ENCODE measurements at places on chromosomes 1 and 21. TPM values are rescaled to one million over a fixed set of nuclear protein-coding genes. Genes with fewer than 3 reads are reported as not detected.
A peak's percentile ranks its signal among the peaks of the same experiment; 100 is the strongest.

DNA sequence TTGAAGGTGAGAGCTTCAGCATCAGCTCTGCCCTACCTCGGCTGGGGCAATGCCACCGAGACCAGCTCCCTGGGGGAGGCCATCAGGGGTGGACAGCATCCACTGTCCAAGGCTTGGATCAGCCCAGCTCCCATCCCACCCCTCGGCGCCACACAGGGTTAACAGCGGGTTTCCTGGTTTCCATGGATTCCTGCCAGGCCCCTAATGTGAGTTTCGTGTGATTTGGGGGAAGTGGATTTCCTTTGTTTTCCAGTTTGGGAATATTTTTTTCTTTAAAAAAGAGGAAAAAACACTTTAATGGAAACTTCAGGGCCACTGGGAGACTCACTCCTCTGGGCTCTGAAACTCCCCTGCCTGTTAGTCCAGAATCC lies 34.3 kb downstream of the CASZ1 start:
- no peak for DNase-seq

- DNase-seq, result no peak
Measured at GRCh38 chr1:29708796-29709703, 472.7 kb downstream of the PTPRU start.

Gene RIMS3
- 6.9 TPM for total RNA-seq

DNA sequence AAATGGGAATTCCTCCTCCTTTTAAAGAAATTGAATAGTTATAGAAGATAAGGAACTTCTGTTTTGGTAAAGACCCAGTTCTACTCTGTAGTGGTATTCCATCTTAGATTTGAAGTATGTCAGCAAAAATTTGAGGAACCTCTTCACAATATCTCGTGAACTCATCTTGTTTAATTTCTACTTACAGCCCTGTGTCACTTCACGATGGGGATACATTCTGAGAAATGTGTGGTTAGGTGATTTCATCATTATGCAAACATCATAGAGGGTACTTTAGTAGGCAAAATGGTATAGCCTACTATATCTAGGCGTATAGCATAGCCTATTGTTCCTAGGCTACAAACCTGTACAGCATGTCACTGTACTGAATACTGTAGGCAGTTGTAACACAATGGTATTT lies 36.0 kb downstream of the ALG6 start:
- no peak for DNase-seq

DNA sequence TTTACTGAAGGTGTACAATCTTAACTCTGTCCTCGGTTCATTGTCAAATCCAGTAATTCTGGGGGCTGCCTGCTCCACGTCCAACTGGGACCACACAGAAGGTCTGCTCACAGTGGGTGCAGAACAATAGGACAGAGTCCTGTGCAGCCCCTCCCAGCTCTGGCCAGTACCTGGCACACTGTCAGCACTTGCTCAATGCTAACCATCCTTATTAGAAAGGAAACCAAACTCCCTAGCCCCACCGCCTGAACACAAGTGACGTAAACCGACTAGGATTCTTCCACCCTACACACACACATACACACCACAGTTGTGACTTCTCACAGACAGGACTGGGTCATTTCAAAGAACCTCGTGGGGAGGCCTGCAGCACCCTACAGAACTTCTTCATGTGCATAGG lies 5.2 kb downstream of the BCAR3 start:
- no peak for DNase-seq

- DNase-seq, result peak; percentile 77
Measured at GRCh38 chr1:27366411-27367159, at the start of gene MAP3K6. TSS of gene MAP3K6 (minus strand) at chr1:27366961. CDS start at chr1:27366597, 364 bp downstream.

GRCh38 chr1:37453647-37454046 lies 20.7 kb upstream of the ZC3H12A start:
- DNase-seq, result no peak

Gene PTAFR
- total RNA-seq, result 1.1 TPM

DNA sequence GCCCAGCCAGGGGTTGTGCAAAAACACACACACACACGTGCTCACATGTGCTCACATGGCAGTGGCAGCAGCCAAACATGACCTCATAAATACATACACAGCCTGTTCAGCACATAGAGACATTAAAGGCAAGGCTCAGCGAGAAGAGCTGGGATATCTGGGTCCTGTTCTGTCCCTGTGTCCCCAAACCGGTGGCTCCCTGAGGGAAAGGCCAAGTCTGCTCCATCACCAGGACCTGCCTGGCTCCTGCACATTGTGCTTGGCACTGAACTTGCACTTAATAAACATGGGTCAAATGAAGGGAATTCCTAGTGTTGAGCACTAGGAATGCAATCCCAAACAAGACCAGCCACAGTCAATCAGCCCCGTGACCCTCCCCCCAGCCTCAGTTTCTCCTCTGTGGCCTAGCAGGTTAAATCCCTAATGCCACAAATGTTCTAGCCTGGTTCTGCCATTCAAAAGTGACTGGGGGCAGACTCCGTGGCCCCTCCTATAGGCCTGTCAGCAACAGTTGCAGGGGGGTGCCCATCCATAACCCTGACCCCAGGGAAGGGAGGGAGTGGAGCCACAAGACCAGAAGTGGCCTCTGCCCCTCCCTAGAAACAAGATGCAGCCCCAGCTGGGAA lies 160.9 kb upstream of the VAMP3 start:
- no peak for DNase-seq

DNA sequence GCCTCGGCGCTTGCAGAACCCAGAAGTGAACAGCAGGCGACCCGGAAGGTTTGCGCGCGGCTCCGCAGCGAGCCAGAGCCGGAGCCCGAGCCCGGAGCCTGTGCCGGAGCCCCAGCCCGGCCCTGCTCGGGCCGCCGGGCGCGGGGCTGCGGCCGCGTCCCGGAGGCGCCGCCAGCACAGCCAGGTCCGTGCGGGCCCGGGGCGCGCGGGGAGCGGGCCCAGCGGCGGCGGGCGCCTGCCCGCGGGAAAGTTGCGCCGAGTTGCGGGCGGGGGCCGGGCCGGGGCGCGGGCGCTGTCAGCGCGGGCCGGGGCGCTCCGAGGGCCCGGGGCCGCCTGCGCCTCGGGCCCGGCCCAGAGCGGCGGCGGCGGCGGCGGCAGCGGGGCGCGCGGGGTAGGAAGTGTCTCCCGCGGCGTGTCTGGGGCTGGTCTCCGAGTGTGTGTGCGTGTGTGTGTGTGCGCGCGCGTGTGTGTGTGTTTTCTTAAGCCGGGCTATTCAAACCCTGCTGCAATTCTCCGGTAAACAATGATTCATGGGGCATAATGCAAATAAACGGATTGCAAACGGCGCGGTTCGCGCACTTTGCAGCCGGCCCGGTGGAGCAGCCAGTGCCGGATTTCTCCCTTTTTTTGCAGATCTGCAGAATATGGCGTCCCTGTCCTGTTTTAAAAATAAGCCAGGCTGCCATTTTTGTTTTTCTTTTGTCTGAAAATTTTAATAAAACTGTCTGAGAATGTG lies at the start of gene ZNF362:
ZNF362 (plus strand) TSS at position 22 of the 736 bp plus-strand sequence. CDS start 14,083 bp downstream, outside the sequence.
- DNase-seq, result peak; percentile 83

DNA sequence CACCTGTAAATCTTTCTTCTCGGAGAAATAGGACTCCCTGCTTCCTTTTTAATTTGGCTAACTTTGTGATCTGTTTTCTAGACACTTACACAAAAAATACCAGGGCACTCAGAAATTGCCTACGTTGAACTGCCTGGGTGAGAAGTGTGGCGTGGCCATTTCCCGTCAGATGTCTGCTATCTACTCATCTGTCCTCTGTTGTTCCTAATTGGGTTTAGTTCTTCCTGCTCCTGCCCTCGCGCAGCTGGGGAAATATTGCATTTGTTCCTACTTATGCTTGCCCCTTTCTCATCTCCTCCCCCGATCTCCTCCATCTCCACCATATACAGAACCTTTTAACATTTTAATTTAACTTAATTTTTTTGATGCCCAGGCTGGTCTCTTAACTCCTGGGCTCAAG lies 55.1 kb downstream of the CD58 start:
- no peak for DNase-seq

GRCh38 chr1:29282135-29282923 lies 46.0 kb downstream of the PTPRU start:
- DNase-seq, result no peak

- no peak for DNase-seq
Measured at GRCh38 chr21:8991088-8991907, 1530.1 kb upstream of the TPTE start.

Gene GNG12
- total RNA-seq, result not detected

Gene RCC2
- 106 TPM for total RNA-seq

Gene KRTAP19-3
- not detected for total RNA-seq

- DNase-seq, result no peak
Measured at GRCh38 chr21:43195121-43196021, 26.6 kb downstream of the CRYAA start.

GRCh38 chr1:225458222-225458631 lies 30.4 kb upstream of the LBR start:
- no peak for DNase-seq

GRCh38 chr21:38297194-38297631 lies 40.4 kb downstream of the KCNJ15 start:
- no peak for DNase-seq

DNA sequence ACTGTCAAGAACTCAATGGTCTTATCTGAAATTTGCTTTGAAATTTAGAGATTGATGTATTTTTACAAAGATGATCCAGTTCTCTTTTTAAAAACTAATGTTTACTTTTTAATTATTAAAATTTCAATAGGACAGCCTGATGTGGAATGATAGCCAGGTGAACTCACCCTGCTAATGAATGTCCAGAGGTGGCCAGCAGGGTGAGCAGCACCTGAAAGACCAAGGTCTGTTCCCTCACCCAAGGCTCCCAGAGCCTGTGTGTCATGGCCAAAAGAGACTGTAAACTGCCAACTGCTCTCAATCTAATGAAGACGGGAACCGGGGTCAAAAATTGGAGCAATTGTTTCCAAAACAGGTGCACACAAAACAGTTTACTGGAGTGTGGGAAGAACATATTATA lies 340.4 kb downstream of the DISC1 start:
- DNase-seq, result no peak

Gene TMPRSS3
- 10.7 TPM for total RNA-seq

Gene YBX1
- total RNA-seq, result 531 TPM

All from activated naive CD8-positive, alpha-beta T cell treated with anti-CD3 and anti-CD28 coated beads, Interleukin-2, amount 10 ng/mL, durations not matched to agents 7 days and 5 days (primary cell).